Hematopoietic multipotent progenitor cell treated with erythropoietin and hydrocortisone succinate and interleukin-3 and kit ligand, for 8 days (in vitro differentiated cells): ENCODE measurements at places on chromosomes 12 and 14.

DNA sequence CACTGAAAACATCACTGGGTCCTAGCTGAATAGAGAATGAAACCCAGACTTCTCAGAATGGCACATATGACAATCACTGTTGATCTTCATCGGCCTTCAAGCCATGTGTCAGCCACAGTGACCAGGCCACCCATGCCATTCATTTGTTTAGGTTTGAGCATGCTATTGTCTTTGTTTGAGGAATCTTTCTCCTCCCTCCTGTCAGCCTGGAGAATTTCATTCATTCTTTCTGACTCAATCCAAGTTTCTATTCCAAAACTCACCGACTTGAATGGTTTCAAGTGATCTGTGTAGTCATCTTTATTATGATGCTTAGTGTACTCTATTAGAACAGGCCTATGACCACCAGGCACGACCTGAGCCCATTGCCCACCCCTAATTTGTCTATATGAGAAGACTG lies 106.3 kb downstream of the ETNK1 start:
- DNase-seq, result no peak

DNA sequence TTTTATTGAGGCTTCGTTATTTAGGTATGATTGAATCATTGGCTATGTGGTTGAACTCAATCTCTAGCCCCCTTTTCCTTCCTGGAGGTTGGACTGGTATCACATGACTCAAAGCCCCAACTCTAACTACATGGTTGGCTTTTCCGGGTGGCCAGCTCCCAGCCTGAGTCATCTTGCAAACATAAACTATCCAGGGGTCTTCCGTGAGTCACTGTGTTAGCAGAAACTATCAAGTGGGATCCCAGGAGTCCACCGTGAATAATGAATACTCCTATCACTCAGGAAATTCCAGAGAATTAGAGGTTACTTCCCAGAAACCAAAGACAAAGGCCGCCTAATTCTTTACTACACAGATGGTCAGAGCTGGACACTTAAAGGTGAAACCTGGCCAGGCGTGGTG lies 19.7 kb upstream of the PLEKHD1 start:
- DNase-seq, result no peak

DNA sequence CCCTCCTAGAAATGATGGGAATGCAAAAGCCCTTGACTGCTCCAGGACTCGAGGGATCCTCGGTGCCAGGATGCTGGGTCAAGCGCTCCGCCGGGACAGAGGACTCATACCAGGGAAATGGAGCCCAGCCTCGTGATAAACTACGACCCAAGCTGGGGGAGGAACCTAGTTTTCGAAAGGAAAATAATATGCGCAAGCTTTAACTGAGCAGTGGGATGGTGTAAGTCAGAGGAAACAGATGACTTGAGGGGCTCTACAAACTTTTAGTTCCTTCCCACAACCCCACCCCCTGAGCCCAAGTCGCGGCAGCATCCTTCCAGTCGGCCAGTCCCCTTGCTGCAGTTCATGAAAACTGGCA lies 654 bp upstream of the SUPT16H start:
- no peak for DNase-seq

DNA sequence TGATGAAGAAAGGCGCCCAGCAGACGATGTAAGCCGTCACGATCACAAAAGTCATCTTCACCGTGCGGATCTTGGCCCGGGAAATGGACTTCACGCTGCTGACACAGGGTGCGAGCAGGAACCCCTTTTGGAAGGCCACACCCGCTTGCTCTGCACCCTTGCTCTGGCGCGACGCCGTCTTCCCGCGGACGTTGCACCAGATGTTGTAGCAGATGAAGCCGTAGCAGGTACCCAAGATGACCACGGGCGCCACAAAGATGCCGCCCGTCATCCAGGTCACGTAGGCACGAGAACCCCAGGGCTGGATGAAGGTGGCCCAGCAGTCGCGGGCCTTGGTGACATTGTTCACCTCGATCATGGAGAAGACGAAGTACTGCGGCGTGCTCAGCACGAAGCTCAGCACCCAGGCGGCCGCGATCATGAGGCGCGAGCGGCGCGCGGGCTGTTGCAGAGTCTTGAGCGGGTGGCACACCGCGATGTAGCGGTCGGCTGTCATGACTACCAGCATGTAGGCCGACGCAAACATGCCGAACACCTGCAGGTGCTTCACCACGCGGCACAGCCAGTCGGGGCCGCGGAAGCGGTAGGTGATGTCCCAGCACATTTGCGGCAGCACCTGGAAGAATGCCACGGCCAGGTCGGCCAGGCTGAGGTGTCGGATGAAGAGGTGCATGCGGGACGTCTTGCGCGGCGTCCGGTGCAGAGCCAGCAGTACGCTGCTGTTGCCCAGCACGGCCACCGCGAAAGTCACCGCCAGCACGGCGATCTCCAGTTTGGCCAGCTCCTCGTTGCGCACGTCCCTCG lies 890 bp downstream of the AVPR1A start:
- DNase-seq, result no peak

DNA sequence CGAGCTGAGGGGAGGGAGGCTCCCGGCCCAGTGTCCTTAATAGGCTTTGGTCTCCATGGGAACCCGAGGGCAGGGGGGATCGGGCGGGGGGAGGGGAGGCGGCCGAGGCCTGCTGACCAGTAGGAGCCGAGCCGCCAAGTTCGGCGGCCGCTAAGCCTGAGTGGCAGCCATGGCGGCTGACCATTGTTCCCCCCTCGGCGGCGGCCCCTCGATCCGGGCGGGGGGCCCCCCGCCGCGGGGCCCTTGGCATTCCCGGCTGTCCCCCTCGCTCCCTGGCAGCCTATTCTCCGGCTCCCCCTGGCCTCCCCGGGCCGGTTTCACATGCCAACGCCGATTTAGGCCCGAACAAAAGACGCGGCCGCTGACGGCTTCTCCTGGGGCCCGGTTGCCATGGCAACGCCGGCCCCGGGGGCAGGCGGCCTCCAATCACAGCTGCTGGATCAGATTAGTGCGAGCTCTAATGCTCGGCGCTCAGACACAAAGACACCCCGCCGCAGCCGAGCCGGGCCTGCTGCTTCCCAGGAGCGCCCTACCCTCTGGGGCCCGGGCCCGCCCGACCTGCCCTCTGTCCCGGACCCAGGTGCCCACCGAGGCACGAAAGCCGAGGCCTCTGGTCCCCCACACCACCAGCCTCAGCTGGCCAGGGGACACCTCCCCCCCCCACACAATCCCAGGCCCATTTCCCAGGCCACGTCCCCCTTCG lies 7.3 kb downstream of the MSI1 start:
- peak; percentile 35 for DNase-seq

DNA sequence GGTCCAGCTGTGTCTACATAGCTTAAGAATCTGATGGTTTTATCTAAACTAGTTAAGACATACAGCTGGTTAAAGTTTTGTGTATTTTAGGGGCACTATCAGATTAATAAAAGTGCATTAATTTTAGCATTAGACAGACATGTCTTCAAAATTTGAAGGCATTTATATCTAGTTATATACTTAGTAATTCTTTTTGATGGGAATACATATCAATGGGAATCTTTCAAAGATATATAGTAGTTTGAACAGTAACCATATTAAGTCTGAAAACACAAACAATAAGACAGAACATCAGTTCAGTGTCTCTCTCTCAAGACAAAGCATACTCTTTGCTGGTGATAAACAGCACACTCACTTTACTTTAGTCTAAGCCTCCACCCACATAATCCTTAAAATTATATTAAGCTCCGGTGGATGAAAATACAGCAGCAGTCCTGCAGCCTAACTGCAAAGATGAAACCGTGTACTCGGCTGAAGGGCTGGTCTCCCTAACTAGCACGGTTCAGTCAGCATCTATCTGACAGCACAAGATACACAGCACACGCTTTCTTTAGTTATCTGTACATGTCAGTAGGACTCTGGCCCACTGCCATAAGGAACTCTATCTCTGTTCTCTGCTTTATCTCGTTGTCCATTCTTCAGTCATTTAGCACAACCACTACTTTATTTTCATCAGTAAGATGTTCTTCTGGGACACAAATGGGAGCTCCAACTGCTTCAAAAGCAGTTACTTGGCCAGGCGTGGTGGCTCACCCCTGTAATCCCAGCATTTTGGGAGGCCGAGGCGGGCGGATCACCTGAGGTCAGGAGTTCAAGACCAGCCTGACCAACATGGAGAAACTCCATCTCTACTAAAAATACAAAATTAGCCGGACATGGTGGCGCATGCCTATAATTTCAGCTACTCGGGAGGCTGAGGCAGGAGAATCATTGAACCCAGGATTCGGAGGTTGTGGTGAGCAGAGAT lies 80.5 kb downstream of the MED13L start:
- DNase-seq, result peak; percentile 100

- DNase-seq, result no peak
Observed at GRCh38 chr14:100622224-100622623, 35.0 kb upstream of the BEGAIN start.

DNA sequence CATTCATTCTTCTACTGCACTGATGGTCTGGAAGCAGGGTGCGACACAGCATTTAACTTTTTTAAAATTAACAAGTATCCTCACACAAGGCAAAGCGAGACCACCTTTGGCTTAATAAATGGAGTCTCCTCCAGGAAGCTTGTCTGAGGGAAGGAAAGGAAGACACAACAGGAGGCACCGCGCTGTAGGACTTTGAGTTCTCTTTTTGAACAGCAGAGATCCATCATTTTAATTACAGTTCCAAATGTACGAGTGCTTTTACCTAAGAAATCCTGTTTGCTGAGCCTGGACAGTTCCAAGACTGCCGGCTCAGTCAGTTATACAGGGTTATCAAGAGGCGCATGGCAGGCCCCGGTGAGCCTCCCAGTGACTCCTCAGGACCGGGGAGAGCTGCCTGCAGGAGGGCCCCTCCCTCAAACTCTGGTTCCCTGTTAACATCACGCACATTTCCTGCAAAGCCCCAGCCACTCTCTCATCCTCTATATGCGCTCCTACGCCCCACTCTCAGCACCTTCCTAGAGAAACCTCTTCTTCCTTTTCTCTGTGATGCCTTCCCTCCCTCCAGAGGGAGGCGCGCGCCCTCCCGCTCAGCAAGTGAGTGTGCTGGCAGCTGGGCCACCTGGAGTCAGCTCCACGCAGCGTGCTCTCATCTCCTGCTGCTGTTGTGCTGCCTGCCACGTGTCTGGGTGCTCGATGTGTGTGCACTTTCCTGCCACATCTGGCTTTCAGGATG lies 46.1 kb downstream of the STX2 start:
- no peak for DNase-seq

- no peak for DNase-seq
Observed at GRCh38 chr12:52198454-52199215, 6.8 kb upstream of the KRT80 start.

DNA sequence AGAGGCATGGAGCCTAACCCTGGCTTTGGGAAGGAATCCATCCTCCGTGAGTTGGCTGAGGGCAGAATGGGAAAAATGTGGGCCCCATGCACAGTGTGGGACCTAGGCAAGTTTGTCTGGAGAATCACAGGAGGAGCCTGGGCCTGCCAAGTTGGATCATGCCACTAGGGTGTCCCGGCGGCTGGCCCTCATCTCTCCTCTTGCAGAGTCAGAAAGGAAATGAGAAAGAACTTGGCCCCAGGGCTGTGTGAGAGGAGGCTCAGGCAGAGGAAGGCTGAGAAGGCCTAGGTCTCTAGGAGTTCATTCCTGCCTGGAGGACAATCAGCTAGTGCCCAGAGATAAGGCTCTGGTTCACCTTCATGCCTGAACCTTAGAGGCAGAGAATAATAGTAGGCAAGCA lies 2.5 kb upstream of the ESRRB start:
- DNase-seq, result no peak

DNA sequence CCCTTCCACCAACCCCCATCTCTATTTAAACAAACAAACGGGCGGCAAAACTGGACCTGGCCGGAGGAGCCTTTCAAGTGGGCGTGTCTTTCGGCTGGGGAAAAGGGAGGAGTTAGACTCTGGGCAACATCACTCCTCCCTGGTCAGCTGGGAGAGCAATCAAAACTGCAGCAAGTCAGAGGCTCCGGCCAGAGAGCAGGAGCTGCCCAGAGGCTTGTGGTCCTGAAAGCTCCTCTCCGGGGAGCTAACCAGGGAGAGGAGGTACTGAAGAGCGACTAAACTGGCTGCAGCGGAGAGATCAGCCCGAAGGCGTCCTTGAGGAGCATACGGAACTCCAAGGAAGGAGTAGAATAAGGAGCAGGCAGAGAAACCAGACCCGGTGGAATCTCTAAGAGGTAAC lies at the start of gene NEUROD4:
Gene NEUROD4, plus strand, starts transcription at position 191 of the 400 bp plus-strand sequence. CDS start 6,466 bp downstream, outside the sequence.
- DNase-seq, result peak; percentile 32

- no peak for DNase-seq
Observed at GRCh38 chr12:122004633-122005071, 17.0 kb upstream of the BCL7A start.

- no peak for DNase-seq
Observed at GRCh38 chr14:96597680-96598079, 95.5 kb downstream of the PAPOLA start.

DNA sequence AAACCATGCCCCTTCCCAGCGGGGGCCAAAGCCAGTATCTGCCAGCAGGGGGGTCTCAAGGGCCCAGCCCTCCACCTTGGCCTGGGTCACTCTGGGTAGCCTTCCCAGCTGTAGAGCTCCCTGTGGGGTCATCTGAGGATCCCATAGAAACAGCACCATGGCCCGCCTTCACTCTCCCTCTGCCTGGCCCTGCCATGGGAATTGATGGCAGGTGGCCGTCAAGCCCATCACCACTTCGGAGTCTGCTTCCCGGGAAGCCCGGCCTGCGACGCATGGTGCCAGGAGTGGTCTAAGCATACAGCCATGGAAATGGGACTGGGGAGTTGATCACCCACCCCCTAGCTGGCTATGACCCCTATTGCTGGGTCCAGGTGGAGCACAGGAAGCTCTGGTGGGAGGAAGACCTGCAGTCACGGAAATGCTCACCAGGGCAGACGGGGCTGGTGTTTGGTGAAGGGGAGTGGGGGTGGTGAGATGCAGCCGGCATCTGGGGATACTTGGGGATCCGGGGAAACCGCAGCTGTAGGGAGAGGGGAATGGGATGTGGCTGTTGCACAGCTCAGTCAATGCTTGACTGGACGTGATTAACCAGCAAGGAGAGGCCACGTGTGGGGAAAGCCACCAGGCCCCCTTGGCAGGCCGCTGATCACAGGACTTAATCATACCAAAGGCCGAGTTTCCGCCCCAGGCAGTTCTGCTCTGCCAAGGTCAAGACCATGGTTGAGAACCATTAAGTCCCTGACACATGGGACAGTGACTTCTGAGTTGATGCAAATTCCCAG lies 52.2 kb upstream of the DIO3 start:
- no peak for DNase-seq

- DNase-seq, result peak; percentile 22
Observed at GRCh38 chr12:57621497-57622292, 10.5 kb downstream of the ARHGEF25 start.

- DNase-seq, result peak; percentile 40
Observed at GRCh38 chr14:57533214-57533613, 39.6 kb upstream of the CCDC198 start.

- DNase-seq, result no peak
Observed at GRCh38 chr12:28222081-28222700, 31.9 kb downstream of the CCDC91 start.

GRCh38 chr12:94525951-94526350 lies 66.3 kb upstream of the CEP83 start:
- DNase-seq, result no peak

GRCh38 chr12:40232602-40233001 lies 7.8 kb downstream of the LRRK2 start:
- DNase-seq, result no peak
